ENCODE measurements at places on chromosomes 2 and 18. TPM values are rescaled to one million over a fixed set of nuclear protein-coding genes. Genes with fewer than 3 reads are reported as not detected.

GRCh38 chr2:11647834-11648600, 22.0 kb downstream of the NTSR2 start:
- DNase-seq = no peak

KLHL14 gene
- total RNA-seq = not detected

GRCh38 chr18:35344736-35345459, 678 bp upstream of the ZNF24 start:
- DNase-seq = no peak

GAL3ST2 gene
- total RNA-seq = not detected

MRPS5 gene
- 44.8 TPM for total RNA-seq

DNA sequence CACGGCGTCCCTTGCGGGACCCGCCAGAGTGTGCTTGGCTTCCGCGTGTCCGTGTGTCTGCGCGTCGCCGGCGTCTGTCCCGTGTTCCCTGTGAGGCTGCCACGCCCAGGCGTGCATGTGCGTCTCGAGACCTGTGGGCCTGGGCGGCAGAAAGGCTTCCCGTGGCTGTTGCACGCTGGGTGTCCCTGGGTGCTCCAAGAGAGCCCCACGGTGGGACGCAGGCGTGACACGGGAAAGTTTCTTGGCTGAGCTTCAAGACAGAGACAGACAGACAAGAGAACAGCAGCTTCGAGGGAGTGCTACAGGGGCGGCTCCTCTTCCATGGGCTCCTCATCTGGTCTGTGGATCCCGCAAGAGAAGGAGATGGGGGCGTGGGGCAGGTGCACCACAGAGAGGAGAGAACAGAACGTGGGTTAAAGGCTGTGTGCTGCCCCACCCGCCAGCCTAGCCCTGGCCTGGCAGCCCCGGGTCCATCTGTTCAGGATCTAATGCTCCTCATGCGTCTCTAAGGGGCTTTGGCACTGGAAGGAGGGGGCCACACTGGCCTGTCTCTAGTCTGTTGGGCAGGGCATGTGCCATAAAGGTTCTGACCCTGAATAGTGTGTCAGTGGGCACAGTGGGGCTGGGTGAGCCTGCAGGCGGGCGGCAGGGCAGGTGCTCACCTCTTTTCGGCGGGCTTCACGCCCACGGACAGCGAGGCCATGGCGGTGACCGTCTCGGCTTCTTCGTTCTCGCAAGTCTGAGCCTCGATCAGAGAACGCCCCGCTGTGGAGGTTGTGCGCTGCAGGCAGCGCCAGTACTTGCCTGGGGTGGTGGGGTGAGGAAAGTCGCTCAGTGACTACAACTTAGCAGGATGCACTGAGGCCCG, 205.1 kb downstream of the TWIST2 start:
- no peak for DNase-seq

DNA sequence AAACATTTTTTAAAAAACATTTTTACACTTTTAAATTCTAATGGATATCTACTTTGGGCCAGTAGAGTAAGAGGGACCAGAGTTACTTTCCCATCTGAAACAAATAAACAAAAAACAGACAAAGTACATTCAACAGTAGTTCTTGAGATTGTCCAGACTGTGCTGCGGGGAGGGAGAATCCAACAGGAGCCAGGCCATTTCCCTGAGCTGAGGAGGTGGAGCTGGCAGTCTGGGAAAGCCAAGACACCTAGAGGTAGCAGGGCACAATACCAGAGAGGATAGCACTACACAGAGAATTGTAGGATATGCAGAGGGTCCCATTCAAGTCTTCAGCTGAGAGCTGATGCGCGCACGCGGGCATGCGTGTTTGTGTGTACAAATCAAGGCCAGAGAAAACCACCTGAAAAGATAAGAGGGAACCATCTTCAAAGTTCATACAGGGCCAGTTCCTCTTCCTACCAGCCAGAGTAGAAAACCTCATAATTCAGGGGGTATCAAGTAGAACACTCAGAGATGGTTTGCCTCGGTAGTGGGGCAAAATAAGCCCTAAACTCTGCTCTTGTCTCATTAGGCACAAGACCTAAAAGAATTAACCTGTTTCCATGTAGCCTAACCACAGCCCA, 44.0 kb downstream of the PTRHD1 start:
- no peak for DNase-seq

- DNase-seq = no peak
Observed at GRCh38 chr2:120932881-120933280, 197.2 kb downstream of the GLI2 start.

ESPNL gene
- 14.2 TPM for total RNA-seq

UGT1A10 gene
- not detected for total RNA-seq

- DNase-seq = no peak
Observed at GRCh38 chr2:176200971-176201370, 12.5 kb downstream of the HOXD1 start.

MPP4 gene
- total RNA-seq = 140 TPM
